ENCODE measurements at places on chromosomes 12 and 14. TPM values are rescaled to one million over a fixed set of nuclear protein-coding genes. Genes with fewer than 3 reads are reported as not detected.

The KIF26A gene
- 3.0 TPM for total RNA-seq

The TROAP gene
- total RNA-seq = 100 TPM

The TCTN1 gene
- total RNA-seq = 28.3 TPM

The KSR2 gene
- total RNA-seq = 0.57 TPM

The KRT71 gene
- total RNA-seq = not detected

The EFS gene
- not detected for total RNA-seq

The POTEG gene
- total RNA-seq = not detected

The ADAM21 gene
- total RNA-seq = not detected

The TEX52 gene
- total RNA-seq = not detected

The GALNT16 gene
- total RNA-seq = 3.4 TPM

The SLC10A1 gene
- total RNA-seq = not detected

The ARMH4 gene
- total RNA-seq = 1.5 TPM

The EIF5 gene
- 278 TPM for total RNA-seq

The EDDM3A gene
- total RNA-seq = not detected

The SYCP3 gene
- total RNA-seq = not detected

The CHST11 gene
- total RNA-seq = 18.9 TPM

The BLOC1S1 gene
- total RNA-seq = 129 TPM

The GPR135 gene
- total RNA-seq = 1.1 TPM

The SLC41A2 gene
- 23.4 TPM for total RNA-seq

The GNS gene
- 55.6 TPM for total RNA-seq

The FOXN4 gene
- total RNA-seq = 0.20 TPM

The LTBP2 gene
- 10.0 TPM for total RNA-seq

The ALKBH2 gene
- 44.6 TPM for total RNA-seq

The KCNK13 gene
- 0.14 TPM for total RNA-seq

The TBX5 gene
- total RNA-seq = not detected

The AQP2 gene
- not detected for total RNA-seq

The RHEBL1 gene
- total RNA-seq = 6.0 TPM

The ACSM4 gene
- not detected for total RNA-seq

The KRT6C gene
- total RNA-seq = not detected

The DCN gene
- total RNA-seq = not detected

The KRT74 gene
- not detected for total RNA-seq

The FMNL3 gene
- 1.3 TPM for total RNA-seq

The RBMS2 gene
- 9.4 TPM for total RNA-seq

The AQP5 gene
- not detected for total RNA-seq

The PMCH gene
- total RNA-seq = not detected

The FSCB gene
- total RNA-seq = not detected

The ERP27 gene
- total RNA-seq = not detected

The PRIM1 gene
- total RNA-seq = 25.2 TPM

The SYNE3 gene
- 0.38 TPM for total RNA-seq

The MARK3 gene
- total RNA-seq = 59.7 TPM

The GPR162 gene
- 0.48 TPM for total RNA-seq

The HOXC6 gene
- 3.4 TPM for total RNA-seq

The GUCY2C gene
- total RNA-seq = not detected

The LEMD3 gene
- 9.4 TPM for total RNA-seq

The ERGIC2 gene
- 64.0 TPM for total RNA-seq

The RNASE7 gene
- total RNA-seq = not detected

The TULP3 gene
- 18.6 TPM for total RNA-seq

The SLC24A4 gene
- 0.07 TPM for total RNA-seq

The AP5M1 gene
- total RNA-seq = 15.8 TPM

The ITGB7 gene
- total RNA-seq = 0.35 TPM
